Stimulated activated naive CD8-positive, alpha-beta T cell treated with anti-CD3 and anti-CD28 coated beads, Interleukin-15, Interleukin-2, amounts not matched to agents 100 U/mL and 50 U/mL, for 24 hours (primary cell): ENCODE measurements at places on chromosomes 7 and 10.
A peak's percentile ranks its signal among the peaks of the same experiment; 100 is the strongest.

- no peak for DNase-seq
Measured at GRCh38 chr10:33986515-33986914, 652.0 kb upstream of the NRP1 start.

DNA sequence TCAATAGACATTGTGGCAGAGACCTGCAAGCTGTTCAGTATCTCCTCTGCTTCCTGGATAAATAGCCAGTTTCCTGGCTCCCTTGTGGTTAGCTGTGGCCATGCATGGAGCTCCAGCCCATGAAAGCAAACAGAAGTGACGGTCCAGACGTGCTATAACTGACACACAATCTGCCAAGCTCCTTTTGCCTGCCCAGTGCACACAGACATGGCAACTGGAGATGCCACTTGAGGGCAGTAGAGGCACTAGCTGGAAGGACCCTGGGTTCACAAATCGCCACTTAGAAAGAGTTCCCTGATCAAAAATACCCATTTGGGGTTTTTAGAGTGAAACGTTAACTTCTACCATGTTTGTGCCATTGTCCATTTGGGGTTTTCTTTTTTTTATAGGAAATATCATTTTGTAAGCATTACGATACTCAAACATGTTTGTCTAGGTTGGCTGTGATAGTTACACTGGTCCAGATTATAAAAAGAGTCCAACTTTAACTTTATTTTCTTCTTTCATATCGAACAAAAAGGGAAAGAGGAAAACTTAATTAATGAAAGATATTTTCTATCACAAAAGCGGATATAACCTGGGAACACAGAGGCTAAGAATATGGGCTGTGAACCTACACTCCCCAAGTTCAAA, 31.3 kb downstream of the KIN start:
- peak; percentile 16 for DNase-seq

- DNase-seq = no peak
Measured at GRCh38 chr7:158997110-158997453, 140.7 kb downstream of the DYNC2I1 start.

DNA sequence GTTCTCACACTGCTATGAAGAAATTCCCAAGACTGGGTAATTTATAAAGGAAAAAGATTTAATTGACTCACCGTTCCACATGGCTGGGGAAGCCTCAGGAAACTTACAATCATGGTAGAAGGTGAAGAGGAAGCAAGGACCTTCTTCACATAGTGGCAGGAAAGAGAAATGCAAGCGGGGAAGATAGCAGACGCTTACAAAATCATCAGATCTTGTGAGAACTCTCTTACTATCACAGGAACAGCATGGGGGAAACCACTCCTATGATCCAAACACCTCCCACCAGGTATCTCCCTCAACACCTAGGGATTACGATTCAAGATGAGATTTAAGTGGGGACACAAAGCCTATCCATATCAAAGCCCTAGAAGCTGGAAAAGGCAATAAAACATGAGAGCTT, 130.8 kb downstream of the MDFIC start:
- no peak for DNase-seq

GRCh38 chr7:134949171-134949570, 37.1 kb upstream of the AGBL3 start:
- no peak for DNase-seq
